Stimulated activated CD4-positive, alpha-beta T cell treated with anti-CD3 and anti-CD28 coated beads, Interleukin-1b, Interleukin-23, amount 100 ng/mL, for 24 hours (primary cell): ENCODE measurements at places on chromosomes 12 and 14.

- DNase-seq, result no peak
These were observed 45.0 kb upstream of the OR6J1 start for GRCh38 chr14:22689199-22689598.

GRCh38 chr12:106193394-106194215 lies 54.2 kb downstream of the CKAP4 start:
- DNase-seq, result no peak

DNA sequence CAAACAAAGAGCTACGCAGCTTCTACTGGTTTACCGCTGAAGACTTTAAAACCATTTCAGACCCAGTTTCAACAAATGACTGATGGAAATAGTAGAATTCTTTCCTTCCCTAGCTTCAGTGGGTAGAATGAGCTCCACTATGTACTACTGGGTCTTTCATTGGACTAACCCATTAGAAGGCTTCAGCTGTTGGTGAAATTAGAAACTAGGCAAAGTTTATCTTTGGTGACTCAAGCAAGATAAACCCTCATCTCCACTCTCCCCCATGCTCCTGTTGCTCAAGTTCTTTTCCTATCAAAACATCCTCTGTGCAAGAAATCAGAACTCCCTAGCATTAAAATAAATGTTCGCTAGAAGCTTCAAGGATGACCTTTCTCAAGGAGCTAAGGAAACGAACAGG lies 159.2 kb downstream of the PAWR start:
- DNase-seq, result no peak

DNA sequence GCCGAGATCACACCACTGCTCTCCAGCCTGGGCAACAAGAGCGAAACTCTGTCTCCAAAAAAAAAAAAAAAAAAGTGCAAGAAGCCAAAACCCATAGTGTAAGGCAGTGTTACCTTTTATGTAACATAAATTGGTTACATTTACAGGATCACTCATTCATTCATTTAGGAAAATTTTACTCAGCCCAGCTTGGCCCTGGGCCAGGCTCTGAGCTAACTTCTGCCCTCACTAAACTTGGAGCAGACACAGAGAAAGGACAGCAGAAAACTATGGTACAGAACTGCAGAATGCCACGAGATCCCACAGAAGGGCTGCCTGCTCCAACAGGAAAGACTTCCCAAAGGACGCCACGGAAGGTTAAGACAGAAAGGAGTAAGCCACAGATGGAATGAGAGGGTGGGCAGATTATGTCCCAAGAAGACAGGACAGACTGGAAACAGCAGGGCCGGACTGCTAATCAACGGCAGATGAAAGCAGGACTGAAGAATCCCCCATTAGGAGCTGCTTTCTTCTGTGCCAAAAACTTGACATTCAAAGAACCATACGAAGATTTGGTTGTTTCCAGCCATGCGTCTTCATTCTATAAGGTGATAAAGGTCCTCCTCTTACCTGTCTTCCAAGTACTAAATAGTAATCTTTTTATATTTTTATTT lies 18.9 kb downstream of the PPP1R13B start:
- DNase-seq, result no peak

- DNase-seq, result no peak
These were observed 15.3 kb upstream of the BCL7A start for GRCh38 chr12:122006186-122006926.

DNA sequence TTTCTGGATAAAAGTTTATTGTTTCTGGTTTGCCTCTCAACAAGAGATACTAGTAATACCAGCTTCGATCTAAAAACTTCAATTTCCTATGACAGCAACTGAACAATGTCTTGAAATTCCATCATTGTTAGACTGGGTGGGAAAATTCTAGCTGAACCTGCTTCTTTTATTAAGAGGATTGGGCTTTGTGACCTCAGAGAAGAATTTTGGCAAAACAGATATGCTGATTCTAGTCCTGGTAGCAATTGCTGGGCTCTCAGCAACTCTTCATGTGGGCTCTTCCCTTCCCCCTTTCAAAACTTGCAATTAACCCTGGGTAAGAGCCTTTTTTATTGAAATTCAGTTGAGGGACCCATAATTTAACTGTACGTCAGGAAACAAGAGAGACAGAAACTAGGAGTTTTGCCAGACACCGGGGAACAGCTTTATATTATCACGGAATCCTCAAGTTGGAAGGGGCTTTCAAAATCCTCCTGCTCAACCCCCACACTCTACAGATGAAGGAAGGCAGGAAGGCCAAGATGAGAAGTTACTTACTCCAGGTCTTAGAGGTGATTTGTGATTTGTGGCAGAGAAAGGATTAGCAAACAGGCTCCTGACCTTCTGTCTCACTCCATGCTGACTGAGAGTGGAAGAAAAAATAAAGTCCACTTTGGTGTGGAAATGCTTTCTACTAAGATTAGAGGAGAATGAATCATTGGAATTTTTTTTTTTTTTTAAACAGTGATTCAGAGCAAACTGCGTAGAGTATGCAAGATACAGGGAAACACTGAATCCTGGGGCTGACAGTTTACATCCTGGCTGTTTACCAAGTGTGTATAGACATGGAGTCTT lies 239.0 kb upstream of the ATP2B1 start:
- no peak for DNase-seq

GRCh38 chr12:94941440-94941862 lies 62.0 kb downstream of the NDUFA12 start:
- DNase-seq, result peak; percentile 27

- DNase-seq, result no peak
These were observed 180.3 kb downstream of the IPO8 start for GRCh38 chr12:30515351-30515750.

DNA sequence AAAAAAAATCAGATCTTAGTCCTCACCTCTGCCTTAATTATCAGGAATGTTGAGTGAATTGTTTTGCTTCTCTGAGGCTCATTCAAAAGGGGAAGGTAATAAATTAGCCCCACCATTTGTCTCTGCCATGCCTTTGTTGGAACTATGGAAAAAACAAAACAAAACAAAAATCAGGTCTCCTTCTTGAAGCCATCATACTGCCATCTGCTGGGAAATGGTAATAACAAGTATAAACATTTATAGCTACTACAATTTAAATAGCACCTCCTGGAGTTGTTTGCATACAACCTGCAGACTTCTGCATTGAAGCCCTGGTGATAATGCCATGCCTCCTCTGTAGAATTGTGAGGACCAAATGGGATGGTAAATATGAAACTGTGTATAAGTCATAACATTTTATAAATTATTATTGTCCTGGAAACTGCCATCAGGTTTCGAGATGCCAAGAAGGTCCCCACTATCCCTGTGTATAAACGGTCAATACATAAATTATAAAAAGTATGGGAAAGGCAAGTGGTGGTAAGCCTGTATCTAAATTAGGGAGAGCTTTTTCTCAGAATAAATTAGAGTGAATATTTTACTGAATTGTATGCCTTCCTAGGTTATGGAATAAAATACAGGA lies 87.2 kb upstream of the FGD4 start:
- DNase-seq, result no peak

DNA sequence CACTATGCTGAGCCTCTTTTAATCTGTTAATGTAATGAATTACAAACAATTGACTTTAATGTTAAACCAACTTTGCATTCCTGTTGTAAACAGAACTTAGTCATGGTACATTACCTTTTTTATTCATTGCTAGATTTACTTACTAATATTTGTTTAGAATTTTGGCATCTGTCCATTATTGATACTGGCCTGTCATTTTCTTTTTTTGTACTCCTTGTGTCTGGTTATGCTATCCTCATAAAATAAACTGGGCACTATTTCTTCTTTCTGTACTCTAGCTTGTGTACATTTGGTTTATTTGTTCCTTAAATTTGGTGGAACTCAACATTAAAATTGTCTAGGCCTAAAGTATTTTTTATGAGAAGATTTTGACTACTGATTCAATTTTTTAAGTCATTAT lies 32.1 kb downstream of the SPATA7 start:
- DNase-seq, result no peak

DNA sequence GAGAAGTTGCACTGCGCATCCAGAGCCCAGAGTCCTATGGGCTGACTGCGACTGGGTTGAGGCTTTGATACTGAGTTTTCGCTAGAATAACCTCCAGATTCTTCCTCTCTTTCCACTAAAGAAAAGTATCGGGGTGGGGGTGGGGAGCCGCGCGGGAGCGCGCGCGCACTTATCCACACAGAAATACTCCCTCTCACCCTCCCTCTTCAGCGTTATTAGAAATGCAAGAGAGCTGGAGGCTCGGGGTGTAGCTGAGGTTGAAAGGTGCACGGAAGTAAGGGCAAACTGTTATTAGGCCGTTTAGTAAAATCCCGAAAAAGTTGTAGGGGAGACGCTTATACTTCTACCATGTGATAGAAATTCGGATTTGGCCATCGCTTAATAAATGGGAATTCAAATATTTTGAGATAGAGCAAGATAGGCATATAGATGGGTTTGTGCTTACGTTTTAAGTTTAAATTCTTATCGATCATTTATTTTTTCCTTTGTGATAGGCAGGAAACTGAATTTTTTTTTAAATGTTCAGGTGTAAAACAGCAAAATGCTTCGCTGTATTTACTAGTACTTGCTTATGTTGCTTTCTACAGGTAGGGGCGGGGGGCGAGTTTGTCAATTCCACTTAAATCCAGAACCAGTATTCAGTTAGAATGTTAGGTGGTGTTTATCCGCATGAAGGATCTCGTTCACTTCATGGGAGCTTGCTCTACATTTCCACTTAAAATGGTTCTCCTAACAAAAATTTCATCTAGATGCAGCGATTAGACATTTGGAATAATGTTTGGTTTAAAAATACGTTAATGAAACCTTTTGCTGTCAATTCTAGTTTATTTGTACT lies 1.1 kb downstream of the ARHGAP5 start:
- DNase-seq, result no peak

DNA sequence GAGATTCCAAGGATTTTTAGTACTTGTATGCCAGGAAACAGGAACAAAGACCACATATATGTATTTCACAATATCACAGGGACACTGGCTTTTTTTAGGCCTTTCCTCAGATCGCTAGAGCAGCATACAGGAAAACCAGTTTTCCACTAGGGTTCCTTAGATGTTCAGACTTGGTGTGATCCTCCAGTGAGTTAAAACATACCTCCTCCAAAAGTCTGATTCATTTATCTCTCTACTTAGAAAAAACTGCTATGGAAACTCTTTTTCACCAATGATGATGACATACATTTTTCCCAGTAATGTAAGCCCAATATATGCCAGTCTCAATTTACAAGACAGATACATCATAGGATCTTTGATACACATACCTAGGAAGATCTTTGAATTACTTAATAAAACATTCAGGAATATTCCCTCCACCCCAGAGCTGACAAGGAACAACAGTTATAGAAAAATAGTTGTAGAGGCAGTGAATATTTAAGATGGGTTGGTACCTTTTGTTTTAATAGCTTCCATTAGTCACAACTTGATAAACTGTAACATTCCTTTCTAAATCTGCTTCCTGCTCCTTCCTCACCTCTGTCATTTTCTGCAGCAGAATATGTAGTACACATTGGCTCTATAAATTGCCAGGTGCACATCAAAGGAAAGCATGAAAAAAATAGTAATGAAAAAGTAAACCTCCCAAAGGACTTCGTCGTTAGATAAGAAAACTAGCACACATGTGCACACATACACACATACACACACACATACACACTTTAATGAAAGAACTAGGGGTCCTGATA lies 27.5 kb downstream of the BCAT1 start:
- no peak for DNase-seq

DNA sequence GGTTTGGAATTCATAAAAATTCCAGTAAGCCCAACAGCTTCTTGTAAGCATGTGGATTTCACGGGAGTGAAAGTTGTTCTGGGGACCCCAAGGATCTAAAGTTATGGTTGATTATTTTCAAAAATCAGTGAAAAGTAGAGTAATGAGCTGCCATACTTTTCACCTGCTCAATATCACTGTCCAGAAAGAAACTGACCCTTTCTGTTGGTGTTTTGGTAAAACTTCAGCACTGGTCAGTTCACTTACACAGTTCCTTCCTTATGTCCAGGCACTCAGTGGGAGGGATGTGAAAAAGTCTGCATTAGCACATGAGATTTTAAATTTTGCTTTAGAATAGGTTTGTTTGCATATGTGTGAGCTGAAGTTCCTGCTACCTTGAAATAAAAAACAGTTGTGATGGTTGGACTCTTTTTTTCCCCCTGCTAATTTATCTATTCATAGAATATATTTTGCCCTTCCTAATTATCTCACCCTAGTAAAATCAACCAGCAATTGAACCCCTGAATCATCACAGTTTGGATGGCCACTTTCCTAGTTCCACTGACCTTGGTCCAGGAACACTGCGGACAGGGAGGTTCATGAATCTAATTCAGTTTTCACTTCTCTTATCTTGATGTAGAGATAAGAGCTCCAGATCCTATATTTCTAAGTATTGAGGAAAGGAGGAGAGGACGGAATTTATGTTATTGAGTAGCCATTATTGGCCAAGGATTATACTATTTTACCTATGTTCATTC lies 25.8 kb downstream of the CFL2 start:
- no peak for DNase-seq
